ENCODE measurements at places on chromosomes 6 and 20.

GRCh38 chr20:62952373-62952967, at the start of gene SLC17A9:
Gene SLC17A9, plus strand, starts transcription at chr20:62952709. Its CDS starts 122 bp downstream, at chr20:62952831.
- peak; percentile 84 for DNase-seq

DNA sequence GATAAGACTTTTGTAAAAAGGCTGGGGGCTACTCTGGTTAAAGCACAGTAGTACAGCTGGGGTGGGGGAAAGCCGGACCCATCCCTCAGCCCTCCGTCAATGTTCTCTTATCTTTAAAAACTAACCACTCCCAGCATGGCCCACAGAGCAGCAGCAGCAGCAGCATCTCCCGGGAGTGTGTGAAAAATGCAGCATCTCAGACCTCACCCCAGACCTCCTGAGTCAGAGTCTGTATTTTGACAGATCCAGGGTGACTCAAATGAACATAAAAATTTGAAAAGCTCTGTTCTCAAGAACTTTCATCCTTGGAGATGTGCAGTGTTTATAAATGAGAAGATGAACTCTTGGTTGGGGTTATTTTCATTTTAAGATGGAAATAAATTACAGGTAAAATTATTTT, 277.7 kb upstream of the ECI2 start:
- DNase-seq, result no peak

- no peak for DNase-seq
These were observed 1.2 kb downstream of the DCBLD1 start for GRCh38 chr6:117483645-117484016.

GRCh38 chr6:72365773-72366172, 256.1 kb upstream of the KCNQ5 start:
- no peak for DNase-seq

GRCh38 chr6:127464161-127464880, 5.1 kb upstream of the KIAA0408 start:
- no peak for DNase-seq

- no peak for DNase-seq
These were observed 303 bp downstream of the MBOAT1 start for GRCh38 chr6:20211941-20212391.

GRCh38 chr6:34334796-34335416, 57.6 kb downstream of the NUDT3 start:
- DNase-seq, result no peak

- no peak for DNase-seq
These were observed 356.4 kb downstream of the CDH4 start for GRCh38 chr20:61608275-61609085.

- DNase-seq, result no peak
These were observed 5.5 kb downstream of the BFSP1 start for GRCh38 chr20:17525650-17526049.

GRCh38 chr20:17725094-17725835, 25.5 kb downstream of the BANF2 start:
- no peak for DNase-seq

GRCh38 chr6:109006818-109007217, 87.8 kb downstream of the SESN1 start:
- DNase-seq, result no peak

GRCh38 chr20:5056801-5057599, 55.7 kb upstream of the SLC23A2 start:
- peak; percentile 85 for DNase-seq

DNA sequence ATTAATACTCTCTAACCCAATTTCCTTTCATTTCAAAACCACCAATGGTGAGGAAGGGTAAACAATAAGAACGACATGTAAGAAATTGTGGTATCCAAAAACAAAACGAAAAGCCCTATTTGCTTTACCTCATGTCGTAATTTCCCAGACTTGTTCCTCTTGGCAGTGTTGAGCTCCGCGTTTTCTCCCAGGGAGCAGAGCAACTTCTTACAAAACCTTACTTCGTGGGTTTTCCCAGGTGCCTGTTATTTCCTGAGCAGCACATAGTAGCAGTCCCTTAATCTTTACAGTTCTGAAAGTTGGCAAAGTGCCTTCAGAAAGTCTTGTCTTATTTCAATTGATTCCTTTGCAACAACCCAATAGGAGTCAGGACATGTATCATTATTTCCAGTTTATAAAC, 207.9 kb upstream of the MARCKS start:
- no peak for DNase-seq

GRCh38 chr6:82641677-82642076, 278.1 kb downstream of the TPBG start:
- DNase-seq, result no peak

DNA sequence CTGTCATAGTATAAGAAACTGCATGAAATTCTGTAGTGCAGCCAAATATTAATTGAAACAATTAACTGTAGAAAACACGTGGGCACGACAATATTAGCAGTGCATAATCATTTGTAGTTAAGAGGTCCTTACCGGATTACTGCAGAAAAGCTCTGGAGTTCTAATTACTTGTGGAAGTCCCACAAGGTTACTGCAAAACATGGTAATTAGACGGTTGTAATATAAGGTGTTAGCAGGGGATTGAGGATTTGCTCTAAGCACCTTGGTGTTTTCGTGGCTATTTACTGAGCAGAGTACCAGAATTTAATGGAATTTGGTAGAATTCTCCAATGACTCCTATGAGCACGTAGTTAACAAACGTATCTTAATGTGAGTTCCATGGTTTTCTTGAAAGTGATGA, 473.6 kb upstream of the AGPAT4 start:
- no peak for DNase-seq

GRCh38 chr6:90534337-90535025, 52.4 kb downstream of the MAP3K7 start:
- DNase-seq, result no peak

GRCh38 chr20:31595654-31596411, 9.3 kb upstream of the ID1 start:
- DNase-seq, result no peak

DNA sequence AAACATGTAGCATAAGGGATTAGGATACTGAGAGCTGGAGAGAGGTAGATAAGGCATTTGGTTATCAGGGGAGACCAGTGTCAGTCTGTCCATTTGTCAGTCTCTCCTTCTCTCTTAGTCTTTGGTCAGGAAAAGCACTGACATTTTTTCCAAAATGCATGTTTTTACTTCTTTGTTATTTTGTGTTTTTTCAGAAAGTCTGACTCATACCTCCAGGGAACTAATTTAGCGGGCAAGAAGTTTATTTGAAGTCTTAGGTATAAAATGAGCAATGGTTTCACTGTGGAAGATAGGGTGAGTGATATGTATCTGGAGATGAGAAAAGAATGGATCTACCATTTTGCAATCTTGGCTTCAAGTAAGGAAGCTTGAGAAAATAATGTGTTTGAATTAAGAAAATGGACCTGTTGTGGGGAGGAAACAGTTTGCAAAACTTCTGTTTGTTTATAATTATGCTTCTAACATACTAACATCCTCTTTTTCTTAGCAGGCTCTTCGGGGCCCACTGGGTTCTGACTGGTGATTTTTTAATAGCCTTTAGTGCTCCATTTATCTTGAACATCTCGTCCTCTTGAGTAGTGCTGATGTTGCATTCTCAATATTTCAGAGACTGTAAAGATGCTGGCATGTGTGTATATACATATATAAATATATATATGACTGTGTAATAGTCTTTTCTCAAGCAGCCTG, 66.9 kb upstream of the FABP7 start:
- peak; percentile 45 for DNase-seq

DNA sequence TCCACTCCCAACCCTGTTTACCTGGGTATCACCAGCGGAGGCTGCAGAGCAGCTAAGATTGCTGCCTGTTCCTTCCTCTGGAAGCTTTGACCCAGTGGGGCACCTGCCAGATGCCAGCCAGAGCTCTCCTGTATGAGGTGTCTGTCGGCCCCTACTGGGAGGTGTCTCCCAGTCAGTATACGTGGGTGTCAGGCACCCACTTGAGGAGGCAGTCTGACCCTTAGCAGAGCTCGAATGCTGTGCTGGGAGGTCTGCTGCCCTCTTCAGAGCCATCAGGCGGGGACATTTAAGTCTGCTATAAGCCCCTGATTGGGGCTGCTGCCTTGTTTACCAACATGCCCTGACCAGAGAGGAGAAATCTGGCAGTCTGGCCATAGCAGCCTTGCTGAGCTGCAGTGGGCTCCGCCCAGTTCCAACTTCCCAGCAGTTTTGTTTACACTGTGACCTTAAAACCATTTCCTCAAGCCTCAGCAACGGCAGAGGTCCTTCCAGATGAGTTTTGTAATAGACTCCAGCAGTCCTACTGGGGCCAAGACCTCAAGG, 2.8 kb downstream of the RAET1E start:
- no peak for DNase-seq

GRCh38 chr20:17646209-17646960, 35.7 kb downstream of the RRBP1 start:
- DNase-seq, result no peak

DNA sequence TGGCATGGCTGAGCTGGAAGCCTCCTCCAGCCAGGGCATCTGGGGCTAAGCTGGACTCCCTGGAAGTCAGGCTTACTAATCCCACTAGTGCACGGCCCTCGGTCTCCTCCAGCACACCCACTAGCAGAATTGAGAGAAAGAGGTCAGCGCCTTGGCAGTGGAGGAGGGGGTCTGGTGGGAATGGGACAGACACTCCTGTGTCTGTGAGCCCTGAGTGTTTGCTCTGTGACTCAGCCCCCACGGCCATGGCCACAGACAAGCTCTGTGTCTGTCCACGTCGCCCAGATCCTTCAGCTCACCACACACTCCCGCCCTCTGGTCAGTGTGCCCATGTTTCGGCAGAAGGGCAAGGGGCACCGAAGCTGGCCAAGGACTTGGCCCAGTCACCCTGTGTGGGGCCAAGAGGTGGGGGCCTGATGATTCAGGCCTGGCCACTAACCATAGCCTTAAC, 8.8 kb downstream of the MDFI start:
- DNase-seq, result no peak

GRCh38 chr20:38032585-38033329, 499 bp downstream of the TTI1 start:
- no peak for DNase-seq

- DNase-seq, result no peak
These were observed 30.7 kb downstream of the ASIP start for GRCh38 chr20:34271956-34272355.

- DNase-seq, result no peak
These were observed 212.6 kb upstream of the MOCS1 start for GRCh38 chr6:40146902-40147301.

DNA sequence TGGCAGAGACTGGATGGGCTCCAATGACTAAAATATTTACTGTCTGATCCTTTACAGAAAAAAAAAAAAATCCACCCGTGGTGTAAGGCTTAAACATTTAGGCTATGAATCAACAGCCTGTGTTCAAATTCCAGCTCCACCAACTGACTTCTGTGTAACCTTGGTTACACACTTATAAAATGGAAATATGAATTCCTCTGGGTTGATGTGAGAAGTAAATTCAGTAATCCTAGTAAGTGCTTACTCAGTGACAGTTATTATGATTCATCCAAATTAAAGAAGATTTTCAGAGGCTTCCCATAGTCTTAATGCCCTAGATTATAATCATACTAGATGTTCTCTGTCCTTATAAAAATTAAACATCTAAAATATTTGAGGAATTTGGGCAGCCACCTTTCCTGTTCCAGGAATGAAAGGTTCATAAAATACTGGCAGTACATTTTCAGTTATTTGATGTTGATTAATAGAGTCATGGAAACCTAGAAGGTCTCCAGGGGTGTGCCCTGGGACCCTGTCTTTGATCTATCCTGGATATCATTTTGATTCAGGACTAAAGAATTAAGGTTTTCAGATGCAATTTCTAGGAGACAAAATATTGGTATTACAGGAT, 180.3 kb upstream of the ZNF217 start:
- DNase-seq, result no peak

- DNase-seq, result no peak
These were observed 542.0 kb downstream of the DHX35 start for GRCh38 chr20:39503902-39504709.

DNA sequence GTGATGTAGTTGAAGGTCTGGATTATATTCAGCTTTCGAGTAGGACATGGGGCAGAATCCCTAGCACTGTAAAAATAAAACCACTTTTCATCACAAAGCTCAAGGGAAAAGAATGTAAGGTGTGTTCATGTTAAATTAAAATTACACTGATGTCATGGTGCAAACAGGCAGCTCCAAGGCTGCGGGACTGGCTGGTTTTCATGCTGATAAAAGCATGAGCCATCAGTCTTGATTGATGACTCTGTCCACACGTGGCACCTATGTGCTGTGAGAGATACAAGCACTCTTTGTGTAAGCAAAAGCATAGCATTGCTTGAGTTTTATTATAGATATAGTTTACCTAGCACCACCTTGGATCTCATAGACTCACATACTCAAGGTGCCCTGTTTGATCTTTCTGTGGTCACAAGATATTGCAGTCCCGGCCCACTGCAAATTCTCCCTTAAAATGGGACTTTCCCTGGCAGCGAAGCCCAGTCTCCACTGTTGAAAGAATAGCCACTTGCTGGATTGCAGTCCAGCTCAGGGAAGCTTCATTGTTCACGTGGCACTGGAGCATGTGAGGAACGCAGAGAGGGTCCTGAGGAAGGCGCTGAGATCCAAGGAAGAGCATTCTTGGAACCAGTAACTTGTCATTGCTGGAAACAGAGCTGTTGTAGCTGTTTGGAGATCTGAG, 90.6 kb downstream of the TIAM2 start:
- DNase-seq, result no peak

GRCh38 chr6:49698478-49698877, 14.9 kb downstream of the CRISP2 start:
- DNase-seq, result peak; percentile 53

- no peak for DNase-seq
These were observed 70.6 kb upstream of the DEFB112 start for GRCh38 chr6:50120300-50120699.
